ENCODE measurements at places on chromosomes 2 and 18. TPM values are rescaled to one million over a fixed set of nuclear protein-coding genes. Genes with fewer than 3 reads are reported as not detected.

The SERPINB11 gene
- total RNA-seq: not detected

The FSIP2 gene
- 2.6 TPM for total RNA-seq

The UGT1A10 gene
- total RNA-seq: not detected

The STPG4 gene
- not detected for total RNA-seq

The CLEC4F gene
- total RNA-seq: not detected

The LRRC30 gene
- total RNA-seq: 6.4 TPM

The HOXD8 gene
- 69.9 TPM for total RNA-seq

The SERPINB4 gene
- not detected for total RNA-seq

All from metanephros (tissue), 2 donors.